CD4-positive, alpha-beta T cell treated with Interleukin-2 at 100 ng/mL for 4 hours (primary cell): ENCODE measurements at places on chromosomes 4 and X.

GRCh38 chrX:15405846-15406245 is 21.6 kb upstream of the VEGFD start:
- no peak for DNase-seq

DNA sequence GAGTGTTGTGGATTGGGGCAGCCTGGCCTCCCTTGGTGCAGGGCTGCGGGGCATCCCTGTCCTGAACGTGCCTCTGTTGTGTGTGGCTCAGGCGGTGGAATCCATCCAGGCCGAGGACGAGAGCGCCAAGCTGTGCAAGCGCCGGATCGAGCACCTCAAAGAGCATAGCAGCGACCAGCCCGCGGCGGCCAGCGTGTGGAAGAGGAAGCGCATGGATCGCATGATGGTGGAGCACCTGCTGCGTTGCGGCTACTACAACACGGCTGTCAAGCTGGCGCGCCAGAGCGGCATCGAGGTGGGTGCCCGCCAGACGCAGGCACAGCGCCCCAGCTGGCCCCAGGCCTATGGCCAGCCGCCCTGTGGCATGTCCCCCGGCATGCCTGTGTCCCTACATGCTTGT is 25.6 kb downstream of the MAEA start:
- DNase-seq: no peak

GRCh38 chrX:47200385-47201150 is 6.9 kb downstream of the UBA1 start:
- no peak for DNase-seq

DNA sequence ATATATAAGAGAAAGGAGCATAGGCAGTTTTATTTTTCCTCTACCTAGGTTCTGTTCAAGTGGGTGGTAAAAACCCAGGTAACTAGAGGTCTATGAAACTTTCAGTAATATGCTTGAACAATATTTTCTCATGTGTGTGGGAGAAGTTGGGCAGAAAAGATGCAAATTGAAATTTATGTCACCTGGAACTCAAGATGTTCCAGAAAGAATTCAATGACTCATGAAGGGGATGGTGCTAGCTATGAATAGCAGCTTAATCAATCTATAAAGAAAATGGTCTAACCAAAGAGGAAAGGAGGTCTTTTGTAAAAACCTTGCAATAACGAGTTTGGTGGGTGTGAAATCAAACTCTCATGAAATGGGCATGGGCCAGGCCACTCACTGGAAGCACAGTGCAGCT is 263.8 kb downstream of the INPP4B start:
- no peak for DNase-seq

DNA sequence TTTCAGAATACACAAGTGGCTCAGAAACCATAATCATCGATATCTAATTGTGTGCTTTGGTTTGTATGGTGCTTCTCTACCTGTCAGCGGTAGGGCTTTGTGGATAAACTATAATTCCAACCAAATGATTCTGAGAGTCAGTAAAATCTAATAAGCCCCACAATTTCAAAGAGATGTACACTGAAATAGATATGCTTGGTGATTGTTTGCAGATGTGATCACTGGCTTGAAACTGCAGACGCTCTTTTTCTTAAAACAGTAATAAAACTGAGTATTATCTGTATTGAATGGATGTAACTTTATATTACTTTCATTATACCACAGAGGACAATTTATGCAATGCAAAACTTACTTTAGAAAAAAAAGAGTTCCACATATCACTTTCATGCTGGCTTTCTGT is 198.8 kb upstream of the ANXA10 start:
- no peak for DNase-seq

- no peak for DNase-seq
These were observed 83.8 kb upstream of the BMPR1B start for GRCh38 chr4:94673961-94674360.

DNA sequence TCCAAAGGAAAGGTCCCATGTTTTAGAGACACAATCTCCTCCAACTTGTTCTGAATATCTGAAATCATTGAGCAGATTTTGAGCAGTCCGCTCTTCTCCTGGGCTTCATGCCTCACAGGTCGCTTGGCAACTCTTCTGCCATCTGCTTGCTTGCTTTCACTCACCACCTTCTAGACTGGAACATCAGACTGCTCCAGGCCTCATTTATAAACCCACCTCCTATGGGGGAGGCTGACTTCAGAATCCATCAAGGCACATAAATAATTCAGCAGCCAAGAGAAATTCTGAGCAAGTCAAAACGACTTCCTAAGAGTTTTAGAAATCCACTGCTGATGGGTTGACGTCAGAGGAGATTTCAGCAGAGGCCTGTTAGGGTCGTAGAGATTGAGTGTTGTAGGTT is 64.1 kb downstream of the FAM184B start:
- no peak for DNase-seq

- peak; percentile 39 for DNase-seq
These were observed 4.3 kb upstream of the HAUS7 start for GRCh38 chrX:153474718-153475117.

GRCh38 chr4:75545526-75545925 is 10.3 kb upstream of the ODAPH start:
- DNase-seq: no peak

DNA sequence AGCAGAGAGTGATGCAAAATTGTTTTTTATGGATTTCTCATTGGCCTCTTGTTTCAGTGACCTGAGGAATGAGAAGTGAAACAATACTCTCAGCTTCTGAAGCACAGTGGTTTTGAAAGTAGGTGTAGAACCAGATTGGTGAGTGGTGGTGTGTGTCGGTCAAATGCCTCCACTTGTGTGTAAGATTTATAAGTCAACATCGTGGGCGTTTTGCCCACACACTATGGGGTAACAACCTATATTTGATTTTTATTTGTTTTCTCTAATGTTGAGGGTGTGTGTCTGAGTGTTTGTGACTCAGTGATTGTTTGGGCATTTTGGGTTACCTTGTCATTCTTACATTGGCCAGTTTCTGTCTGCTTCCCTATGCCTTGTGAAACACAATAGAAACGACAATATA is 23.3 kb downstream of the ADGRL3 start:
- no peak for DNase-seq

GRCh38 chr4:25953740-25954139 is 39.7 kb downstream of the SMIM20 start:
- DNase-seq: no peak

DNA sequence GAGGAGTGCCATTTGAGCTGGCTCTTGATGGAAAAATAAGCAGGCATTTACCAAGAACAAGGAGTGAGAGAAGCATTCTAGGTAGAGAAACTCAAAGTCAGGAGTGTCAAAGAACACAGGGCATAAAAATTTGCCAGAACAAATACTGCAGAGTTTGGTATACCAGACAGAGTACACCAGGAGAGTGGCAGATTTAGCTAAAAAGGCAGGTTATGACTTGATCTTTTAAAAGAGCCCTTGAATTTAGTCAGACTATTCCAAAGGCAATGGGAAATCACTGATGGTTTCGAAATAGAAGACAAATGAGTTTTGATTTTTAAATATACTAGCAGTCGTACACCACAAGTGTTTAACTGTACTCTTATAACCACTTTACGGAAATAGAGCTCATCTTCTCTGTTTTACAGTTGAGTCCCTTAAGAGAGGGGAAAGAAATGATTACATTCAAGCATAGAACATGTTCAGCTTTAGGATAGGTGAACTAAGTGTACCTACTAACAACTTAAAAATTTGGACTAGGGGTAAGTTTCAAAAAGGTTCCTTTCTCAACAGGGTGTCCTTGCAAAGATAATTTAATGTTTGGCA is 10.2 kb downstream of the UBE2D3 start:
- DNase-seq: no peak

DNA sequence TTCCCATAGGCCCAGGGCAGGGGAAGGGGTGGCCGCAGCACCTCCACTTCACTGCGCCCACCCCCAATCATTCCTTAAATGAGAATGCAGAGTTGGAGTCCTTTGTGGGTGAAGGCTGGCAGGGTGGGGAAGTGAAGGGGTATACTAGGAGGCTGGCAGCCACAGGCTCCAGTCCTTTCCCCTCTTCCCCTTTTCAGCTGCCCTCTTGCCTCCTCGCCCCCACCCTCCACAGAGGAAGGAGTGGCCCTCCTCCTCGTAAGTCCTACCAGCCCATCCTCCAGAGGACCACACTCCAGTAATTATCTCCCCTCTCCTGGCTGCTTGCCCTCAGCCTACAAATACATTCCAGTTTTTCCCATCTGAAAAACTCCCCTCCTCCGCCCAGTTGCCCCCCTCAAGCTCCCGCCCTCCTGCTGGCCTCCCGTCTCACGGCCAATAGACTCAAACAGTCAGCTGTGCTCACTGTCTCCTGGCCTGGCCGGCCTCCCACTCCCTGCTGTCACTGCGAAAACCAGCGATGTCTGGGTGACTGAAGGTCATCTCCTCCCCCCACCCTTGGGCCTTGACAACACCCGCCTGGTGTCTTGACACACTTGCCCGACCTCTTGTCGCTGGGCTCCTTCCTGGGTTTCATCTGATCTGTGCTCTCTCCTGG is 38.8 kb downstream of the EFNB1 start:
- no peak for DNase-seq

GRCh38 chr4:81237791-81238190 is 22.8 kb upstream of the PRKG2 start:
- DNase-seq: no peak

DNA sequence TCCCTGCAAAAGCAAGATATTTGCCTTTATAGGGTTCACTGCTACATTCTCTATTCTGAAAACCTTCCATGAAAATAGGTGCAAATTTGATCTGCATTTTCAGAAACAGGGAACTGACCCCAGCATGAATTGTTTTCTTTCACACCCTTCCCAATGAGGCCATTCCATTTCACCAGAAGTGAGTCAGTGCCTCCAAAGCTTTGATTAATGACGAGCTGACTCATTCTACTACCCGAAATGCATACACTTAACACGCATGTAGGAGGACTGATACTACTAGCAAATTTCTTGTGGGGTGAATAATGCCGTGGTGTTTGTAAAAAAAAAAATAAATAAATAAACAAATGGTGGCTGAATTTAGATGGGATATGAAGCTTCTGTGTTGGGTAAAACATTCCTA is 146.9 kb upstream of the FGF13 start:
- DNase-seq: no peak

DNA sequence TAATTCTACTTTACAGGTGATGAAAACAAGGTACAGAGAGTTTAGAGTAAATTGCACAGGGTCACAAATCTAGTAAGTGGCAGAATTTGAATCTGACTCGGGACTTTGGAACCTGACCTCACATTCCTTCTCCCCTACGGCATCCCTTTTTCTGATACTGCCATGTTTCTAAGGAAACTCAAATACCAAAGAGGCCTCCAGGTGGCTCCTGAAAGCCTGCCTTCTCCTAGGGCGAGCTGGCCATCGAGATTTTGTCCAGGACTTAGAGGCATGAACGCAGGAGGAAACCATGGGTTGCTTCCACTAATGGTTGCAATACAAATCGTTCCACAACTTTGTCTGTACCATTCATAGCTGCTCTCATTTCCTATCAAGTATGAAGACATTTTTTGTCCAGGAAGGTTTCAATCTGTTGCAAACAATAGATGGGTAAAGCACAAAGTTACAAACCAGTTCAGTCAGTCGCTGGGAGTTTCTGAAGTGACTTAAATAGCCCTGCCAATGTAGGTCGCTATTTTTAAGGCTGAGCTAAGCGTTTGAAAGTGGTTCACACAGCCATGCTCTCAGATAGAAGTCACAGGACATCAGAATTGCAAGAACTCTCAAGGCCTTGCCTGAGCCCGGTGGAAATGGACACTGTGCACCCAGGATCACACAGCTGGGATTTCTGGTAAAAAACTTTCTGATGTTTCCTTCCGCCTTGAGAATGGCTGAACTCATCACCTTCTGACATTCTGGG is 296.6 kb upstream of the PRPS2 start:
- DNase-seq: no peak

DNA sequence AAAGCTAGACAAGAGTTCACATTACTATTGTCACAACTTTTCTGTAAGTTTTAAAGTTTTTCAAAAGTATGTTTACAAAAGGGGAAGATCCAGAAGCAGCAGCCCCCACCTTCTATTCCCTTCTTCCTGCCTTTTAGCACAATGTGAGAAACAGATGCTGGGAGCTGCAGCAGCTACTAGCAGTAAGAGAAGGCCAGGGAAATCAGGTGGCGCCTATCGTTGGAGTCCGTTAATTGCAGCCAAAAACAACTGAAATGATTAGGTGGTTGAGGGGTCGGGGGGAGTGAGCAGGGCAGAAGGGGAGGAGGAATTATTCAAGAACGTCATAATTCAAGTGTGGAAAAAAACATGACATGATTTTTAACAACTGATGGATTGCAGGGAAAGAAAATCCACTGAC is 27.4 kb downstream of the FRYL start:
- DNase-seq: no peak

DNA sequence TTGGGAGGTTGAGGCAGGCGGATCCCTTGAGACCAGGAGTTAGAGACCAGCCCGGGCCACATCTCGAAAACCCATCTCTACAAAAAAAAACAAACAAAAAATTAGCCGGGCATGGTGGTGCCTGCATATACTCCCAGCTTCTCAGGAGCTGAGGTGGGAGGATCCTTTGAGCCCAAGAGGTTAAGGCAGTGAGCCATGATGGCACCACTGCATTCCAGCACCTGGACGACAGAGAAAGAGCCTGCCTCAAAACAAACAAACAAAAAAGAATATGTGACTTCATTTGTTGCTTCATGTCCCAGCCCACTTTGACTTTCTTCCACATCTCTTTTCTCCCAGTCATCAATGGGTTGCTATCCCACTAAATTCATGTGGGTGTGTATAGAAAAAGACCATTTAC is 79.7 kb downstream of the BCOR start:
- no peak for DNase-seq

GRCh38 chrX:153700376-153700945 is 12.7 kb downstream of the SLC6A8 start:
- DNase-seq: no peak

GRCh38 chr4:15756361-15756861 is 21.7 kb upstream of the CD38 start:
- DNase-seq: peak; percentile 87

- no peak for DNase-seq
These were observed 262.5 kb upstream of the HS3ST1 start for GRCh38 chr4:11691236-11691635.

DNA sequence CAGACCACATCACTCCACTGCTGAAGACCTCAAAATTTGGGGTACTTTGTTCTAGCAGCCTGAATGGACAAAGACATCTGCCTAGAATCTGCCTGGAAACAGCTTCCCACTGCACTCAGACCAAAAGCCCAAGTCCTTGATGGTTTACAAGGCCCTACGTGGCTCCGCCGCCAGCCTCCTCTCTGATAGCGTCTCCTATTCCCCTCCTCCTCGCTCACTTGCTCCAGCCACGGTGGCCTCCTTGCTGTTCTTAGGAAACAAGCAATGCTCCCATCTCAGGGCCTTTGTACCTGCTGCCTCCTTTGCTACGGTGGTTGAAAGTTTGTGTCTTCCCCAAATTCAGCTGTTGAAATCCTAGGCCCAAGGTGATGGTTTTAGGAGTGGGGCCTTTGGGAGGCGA is 34.7 kb upstream of the SORCS2 start:
- DNase-seq: no peak

DNA sequence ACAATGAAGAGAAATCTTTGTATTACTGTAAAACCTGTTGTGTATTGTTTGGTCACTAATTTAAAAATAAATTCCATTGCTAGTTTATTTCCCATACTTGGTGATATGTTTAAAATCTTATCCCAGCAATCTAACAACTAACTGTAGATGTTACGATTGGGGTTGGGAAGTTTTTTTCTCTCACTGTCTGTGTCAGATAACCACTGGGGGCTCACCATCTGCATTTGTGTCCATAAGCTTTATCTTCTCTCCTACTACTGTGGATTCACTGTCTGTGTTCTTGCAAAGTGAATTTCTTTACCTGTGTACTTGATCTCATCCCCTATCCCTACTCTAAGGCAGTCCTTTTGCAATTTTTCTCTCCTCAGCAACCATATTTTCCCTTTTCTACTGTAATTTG is 81.3 kb downstream of the STIM2 start:
- no peak for DNase-seq
